Esophagus muscularis mucosa (tissue), 4 donors: ENCODE measurements at places on chromosomes 16 and 17.

- DNase-seq: no peak
Observed at GRCh38 chr17:7184091-7184488, 4.9 kb upstream of the ASGR1 start.

- DNase-seq: no peak
Observed at GRCh38 chr17:68102318-68102758, 66.8 kb downstream of the KPNA2 start.

DNA sequence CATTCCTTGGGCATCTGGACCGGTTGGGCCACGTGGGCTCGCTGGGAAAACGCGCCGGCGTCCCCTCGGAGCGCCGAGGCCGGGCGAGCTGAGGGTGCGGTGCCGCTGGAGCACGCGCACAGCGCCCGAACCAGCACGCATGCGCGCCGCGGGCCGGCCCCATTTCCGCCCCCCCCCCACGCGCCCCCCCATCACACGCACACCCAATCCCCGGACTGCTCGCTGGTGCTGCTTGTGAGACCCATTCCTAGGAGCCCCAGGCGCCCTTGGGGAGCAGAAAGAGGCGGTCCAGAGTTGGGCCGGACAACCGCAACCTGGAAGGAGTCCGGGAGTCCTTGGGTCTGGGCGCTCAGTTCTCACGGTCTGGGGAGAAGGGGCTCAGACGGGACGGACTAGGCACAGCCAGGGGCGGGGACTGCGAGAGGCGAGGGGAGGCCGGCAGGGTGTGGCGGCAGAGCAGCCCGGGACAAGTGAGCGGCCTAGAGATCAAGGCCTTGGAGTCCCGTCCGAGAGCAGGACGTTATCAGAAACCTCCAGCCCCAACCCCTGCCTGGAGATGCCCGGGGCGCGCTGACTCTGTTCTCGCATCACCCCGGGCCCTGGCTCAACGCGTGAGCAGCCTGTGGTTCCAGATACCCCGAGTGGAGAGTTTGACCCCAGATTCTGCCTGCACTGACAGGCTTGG is 6.0 kb upstream of the CBX8 start:
- DNase-seq: no peak

DNA sequence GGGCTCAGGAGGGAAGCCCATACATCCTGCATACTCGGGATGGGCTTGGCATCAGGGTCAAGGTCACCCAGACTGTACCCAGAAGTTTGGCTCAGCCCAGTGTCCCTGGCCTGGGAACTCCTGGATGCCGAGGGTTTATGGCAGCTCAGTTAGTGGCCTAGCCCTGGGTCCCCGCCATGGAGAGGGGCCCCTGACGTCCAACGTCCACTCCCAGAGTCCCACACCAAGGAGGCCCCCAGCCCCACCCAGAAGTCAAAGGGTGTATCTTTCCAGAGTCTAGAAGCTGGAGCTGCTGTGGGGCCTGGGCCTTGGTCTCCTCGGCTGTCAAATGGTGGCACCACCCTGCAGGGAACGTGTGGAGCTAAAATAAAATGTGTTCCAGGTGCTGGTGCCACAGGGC is 76.4 kb downstream of the SREBF1 start:
- no peak for DNase-seq

GRCh38 chr17:83067718-83068261 is 11.6 kb upstream of the METRNL start:
- DNase-seq: no peak

- DNase-seq: peak; percentile 74
Observed at GRCh38 chr17:6775871-6776405, at the start of gene FBXO39. TSS of gene FBXO39 (plus strand) at chr17:6776215. CDS start at chr17:6779869, 3,654 bp downstream.
